ENCODE measurements at places on chromosomes 5 and 9.
A peak's percentile ranks its signal among the peaks of the same experiment; 100 is the strongest.

DNA sequence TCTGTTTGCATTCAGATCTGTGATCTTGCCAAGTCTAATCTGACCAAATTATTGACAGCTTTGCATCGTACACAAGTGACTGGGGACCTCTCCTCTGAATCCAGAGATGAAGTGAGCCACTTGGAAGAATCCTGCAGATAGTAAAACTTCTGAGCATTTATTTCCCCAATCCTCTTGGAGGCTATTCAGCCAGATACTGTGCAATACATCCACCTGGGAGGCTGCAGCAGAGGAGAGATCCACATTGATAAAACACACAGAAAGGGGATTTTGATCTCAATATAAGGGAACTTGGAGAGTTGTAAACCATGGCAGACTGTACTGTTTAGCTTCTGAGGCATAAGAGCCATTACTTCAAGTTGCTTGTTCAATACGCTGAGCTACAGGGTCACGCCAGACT is 654.6 kb downstream of the MTRR start:
- DNase-seq: no peak

DNA sequence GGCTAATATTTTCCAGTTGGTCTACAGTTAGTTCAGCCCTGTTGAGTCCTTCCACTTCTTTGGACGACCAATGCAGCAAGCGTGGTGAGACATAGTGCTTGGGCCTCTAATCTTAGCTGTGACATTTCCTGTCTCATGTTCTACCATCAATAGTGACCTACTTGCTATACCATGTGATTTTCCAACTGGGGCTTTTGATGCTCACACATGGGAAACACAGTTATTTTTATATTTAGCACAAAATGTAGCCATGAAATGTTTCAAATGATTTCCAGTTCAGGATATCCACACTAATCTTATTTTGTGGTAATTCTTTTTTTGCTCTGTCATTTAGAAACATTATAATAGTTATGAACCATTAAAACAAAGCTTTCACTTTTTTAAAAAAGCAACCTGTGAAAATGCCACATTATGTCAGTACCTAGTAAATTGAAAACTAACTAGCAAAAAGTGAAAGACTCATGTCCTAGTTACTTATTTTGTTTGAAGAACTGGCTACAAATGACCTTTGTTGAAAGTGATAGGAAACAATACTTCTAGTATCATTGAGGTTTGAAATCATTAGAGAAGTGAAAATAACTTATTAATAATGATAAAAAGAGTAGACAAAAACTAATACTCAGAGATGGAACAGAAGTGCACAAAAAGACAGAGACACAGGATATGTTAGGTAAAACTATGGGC is 18.3 kb downstream of the MARCHF3 start:
- DNase-seq: no peak

DNA sequence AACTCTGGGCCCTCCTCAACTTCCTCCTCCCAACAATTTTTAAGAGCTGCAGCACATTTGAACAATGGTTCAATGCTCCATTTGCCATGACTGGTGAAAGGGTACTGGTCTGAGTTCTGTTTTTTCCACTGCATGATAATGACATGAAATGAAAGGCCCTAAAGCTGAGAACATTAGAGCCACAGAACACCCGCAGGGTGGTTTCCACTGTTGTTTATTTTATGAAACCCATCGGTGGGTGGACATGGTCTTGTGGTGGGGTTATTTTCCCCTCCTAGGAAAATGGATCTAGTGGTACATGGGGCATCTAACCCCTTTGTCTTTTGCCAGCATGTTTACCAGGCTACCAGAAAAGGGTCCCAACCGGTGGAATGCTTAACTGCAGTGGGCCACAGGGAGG is 71.8 kb downstream of the SMARCA2 start:
- no peak for DNase-seq

- no peak for DNase-seq
Measured at GRCh38 chr9:16175461-16175860, 622.6 kb downstream of the CCDC171 start.

DNA sequence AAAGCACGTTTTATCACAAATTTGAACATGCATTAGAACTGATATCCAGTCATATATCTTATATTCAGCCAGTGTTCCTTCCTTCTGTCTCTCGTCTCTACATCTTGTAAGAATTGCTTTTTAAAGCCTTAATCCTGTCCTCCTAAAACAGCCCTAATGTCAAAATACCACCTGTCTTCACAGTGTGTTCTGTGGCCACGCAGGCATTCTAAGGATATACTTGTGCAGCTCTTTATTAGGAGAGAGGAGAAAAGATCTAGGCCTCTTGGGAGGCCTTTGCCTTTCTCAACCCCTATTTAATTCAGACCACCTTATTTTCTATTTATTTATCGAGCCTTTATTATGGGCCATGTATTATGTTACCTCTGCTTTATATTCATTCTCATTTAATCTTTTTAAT is 78.3 kb downstream of the MAN2A1 start:
- DNase-seq: no peak

DNA sequence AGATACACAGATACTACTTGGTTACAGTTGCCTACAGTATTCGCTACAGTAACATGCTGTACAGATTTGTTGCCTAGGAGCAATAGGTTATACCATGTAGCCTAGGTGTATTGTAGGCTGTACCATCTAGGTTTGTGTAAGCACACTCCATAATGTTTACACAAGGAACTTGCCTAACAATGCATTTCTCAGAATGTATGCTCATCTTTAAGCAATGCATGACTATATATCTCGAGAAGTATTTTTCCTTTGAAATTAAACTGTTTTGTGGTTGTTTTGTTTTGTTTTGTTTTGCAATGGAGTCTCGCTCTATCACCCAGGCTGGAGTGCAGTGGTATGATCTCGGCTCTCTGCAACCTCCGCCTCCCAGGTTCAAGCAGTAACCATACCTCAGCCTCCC is 25.3 kb downstream of the LRRC70 start:
- no peak for DNase-seq

DNA sequence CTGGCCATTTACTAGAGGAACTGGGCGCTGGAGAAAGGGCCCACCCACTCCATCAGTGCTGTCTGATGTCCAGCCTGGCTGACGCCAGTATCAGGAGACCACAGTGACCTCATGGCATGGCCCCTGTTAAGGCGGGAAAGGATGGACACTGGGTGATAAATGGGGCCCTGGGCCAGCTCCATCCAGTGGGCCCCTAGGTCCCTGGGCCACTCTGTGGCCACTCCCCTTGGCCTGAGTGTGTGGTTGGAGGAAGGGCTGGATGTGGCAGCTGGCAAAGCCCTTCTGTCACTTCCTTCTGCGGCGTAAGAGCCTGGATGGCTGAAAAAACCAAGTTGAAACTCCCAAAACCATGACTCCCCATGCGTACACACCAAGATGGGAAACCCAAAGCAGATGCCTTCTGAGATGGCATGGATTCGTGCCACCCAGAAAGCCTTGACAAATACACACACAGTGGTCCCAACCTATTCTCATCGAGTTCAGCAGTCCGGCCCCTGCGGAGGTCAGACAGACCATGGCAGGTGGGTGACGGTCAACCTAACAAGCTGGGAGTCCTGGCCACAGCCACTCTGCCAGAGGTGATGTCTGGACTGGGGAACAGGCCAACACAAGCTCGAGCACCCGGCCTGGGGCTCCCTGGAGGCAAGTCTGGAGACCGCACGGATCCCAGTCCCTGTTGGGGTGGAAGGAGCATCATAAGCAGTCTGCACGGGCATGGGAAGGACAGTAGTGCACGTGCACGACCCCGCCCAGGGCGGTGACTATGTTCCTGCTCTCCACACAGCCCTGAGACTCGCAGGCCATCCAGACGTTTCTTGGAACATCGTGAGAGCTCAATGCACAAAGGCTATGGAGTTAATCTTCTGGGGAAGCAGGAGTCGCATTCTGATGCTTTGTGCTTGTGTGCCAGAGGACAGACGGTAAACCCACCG is 45.2 kb upstream of the NOTCH1 start:
- DNase-seq: no peak

- no peak for DNase-seq
Measured at GRCh38 chr9:90789408-90789807, 12.2 kb upstream of the SYK start.

DNA sequence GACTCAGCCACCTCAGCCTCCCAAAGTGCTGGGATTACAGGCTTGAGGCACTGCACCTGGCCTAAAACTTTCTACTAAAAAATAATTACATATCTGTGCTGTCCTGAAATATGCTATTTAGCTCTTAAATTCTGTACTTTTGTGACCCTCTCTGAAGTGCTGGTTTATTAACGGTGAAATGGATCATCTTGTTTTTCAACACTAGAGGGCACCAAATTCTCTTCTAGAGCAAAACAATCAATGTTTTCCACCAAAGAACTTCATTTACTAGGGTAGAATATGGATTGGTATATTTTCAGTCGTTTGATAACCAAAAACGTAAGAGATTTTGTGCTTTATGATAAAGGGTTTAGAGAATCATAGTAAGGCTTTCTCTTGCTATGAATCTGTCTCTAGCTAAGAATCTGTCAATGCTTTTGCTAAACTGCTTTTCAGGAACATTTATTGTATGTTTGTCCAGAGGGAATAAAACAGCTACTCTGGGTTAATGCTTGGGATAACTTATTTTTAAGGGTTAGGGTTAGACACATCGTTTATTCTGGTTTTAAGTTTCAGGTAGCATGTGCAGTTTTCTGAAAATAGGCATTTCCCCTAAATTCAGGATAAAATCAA is 63.6 kb downstream of the RNF180 start:
- peak; percentile 5 for DNase-seq

GRCh38 chr5:142849880-142850279 is 79.7 kb downstream of the ARHGAP26 start:
- no peak for DNase-seq

DNA sequence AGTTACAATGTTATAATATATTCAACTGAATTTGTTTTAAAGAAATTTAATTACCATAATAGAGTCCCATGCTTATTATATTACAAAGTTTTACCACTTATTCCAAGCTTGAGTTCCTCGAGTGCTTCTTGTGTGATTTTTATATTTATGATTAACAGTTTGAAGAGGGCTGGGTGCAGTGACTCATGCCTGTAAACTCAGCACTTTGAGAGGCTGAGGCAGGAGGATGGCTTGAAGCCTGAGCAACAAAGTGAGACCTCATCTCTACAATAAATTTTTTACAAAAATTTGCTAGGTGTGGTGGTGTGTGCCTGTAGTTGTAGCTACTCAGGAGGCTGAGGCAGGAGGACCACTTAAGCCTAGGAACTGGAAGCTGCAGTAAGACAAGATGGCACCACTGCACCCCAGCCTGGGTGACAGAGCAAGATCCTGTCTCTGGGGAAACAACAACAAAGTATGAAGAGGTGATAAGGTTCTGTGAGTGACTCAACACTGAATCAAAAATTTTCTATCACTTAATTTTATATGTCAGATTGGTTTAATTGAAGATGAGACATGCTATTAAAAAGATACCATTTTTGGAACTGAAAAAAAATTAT is 9.2 kb downstream of the POC5 start:
- no peak for DNase-seq

- no peak for DNase-seq
Measured at GRCh38 chr5:78291687-78292086, 2.8 kb downstream of the AP3B1 start.

- DNase-seq: no peak
Measured at GRCh38 chr9:16431666-16432392, 438.6 kb downstream of the BNC2 start.

DNA sequence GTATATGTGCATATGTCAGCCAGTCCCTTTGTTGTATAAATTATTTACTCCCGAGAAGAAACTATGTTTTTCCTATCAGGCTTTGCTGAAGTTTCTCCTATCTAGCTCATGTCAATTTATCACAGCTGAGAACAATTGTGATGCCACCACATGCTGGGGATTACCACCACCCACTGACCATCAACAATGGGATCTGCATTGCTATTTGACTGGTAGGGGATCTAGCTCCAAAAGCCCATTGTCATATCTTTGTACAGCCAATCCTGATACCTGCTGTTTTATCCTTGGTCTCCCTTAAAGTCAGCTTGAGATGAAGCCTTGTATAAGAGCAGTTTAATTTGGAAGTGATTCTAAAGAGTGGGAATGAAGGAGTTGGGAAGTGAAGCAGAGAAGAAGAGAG is 53.9 kb upstream of the KCNN2 start:
- DNase-seq: no peak

GRCh38 chr5:93926831-93927620 is 185.6 kb upstream of the POU5F2 start:
- peak; percentile 17 for DNase-seq

DNA sequence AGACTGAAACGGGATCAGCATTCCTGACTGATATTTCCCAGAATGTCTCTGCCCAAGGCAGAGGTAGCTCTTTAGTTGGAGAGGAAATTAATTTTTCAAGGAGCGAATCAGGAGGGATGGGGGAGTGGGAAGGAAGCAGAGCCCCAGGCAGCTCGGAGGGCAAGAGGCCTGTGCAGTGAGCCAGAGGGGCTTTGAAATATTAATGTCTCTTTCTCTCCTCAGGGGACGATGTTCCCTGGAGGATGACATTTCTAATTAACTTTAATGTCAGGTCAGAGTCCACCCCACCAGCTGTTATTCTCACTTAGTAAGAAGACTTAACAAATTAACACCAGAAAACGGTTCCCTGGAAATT is 45.6 kb downstream of the SLC6A7 start:
- DNase-seq: no peak

GRCh38 chr9:125521462-125522327 is 185.3 kb downstream of the MAPKAP1 start:
- DNase-seq: peak; percentile 80
